ENCODE measurements at places on chromosomes 5 and 9.

- peak; percentile 37 for DNase-seq
Measured at GRCh38 chr9:109311731-109312130, 9.1 kb downstream of the EPB41L4B start.

GRCh38 chr5:174947548-174947947, 223.2 kb downstream of the MSX2 start:
- DNase-seq = no peak

DNA sequence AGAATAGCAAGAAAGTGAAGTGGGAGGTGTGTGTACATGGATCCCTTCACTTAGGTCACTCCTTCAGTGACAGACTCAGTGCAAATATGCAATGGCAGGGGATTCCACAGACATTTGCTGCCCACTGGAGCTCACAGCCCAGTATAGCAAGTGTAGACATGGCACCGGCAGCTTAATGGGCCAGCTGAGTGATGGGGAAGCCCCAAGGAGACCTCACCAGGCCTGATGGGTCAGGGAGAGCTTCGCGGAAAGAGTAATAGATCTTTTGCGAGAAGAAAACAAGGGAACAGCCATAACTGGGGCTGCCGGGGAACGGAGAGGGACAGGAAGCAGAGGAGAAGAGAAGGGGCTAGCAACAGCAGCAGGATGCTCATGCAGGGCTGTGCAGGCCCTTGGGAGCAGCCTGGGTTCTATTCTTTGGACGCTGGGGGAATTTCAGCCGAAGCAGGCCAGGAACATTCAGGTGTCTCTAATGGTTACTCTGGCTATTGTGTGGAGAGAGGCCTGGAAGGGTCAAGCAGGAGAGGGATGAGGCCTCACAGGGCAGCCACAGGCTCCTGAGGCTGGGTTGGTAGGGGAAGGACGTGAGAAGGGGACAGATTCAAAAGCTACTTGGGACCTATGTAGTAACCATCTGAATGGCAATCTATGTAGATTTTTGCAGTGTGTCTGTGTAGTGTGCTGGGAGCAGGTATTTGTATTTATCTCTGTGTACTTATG, 27.0 kb downstream of the TCF7 start:
- DNase-seq = no peak

DNA sequence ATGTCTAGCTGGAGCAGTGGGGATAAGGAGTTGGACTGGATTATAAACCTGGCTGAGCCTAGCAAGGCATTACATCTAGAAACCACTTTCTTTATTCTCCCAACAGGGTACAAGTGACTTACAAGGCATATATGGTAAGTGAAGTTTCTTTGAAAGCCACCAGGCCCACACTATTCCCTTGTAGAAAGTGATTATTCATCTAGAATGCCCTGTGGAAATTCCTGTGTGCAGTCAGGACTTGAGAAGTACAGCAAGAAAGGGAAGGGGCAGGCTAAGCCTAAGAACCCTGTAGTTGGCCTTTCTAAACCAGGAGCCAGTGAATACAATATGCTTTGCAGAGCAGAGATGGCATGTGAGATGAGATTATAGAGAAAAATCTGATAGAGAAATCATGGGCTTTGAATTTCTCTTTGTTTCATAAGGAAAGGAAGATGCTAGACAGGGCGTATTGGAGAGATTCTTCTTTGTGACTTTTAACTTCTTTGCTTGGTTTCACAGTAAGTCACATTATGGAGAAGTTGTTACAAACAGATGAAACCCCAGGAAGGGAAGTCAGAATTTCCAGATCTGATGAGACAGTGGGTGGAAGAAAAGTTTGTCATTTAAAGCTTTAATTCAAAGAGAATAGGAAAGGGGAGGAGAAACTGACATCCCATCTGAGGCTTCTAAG, 321.7 kb downstream of the NDUFS4 start:
- no peak for DNase-seq

DNA sequence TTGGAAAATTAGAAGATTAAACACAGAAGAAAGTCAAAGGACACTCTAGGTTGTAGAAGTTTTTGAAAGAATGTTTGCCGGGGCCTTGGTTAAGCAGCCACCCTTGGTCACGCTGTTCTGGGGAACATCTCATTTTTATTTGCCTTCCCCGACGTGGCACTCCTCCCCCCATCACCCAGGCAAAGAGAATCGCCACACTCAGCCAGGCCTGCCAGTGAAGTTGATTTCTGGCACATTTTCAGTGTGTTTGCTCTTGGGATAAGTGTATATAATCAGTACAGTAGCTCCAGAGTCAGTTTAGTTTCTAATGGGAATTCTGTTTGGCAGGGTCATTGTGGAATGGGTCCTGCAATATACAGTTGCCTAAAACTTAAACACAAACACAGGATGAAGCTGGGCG, 243.5 kb downstream of the ZSWIM6 start:
- DNase-seq = no peak

DNA sequence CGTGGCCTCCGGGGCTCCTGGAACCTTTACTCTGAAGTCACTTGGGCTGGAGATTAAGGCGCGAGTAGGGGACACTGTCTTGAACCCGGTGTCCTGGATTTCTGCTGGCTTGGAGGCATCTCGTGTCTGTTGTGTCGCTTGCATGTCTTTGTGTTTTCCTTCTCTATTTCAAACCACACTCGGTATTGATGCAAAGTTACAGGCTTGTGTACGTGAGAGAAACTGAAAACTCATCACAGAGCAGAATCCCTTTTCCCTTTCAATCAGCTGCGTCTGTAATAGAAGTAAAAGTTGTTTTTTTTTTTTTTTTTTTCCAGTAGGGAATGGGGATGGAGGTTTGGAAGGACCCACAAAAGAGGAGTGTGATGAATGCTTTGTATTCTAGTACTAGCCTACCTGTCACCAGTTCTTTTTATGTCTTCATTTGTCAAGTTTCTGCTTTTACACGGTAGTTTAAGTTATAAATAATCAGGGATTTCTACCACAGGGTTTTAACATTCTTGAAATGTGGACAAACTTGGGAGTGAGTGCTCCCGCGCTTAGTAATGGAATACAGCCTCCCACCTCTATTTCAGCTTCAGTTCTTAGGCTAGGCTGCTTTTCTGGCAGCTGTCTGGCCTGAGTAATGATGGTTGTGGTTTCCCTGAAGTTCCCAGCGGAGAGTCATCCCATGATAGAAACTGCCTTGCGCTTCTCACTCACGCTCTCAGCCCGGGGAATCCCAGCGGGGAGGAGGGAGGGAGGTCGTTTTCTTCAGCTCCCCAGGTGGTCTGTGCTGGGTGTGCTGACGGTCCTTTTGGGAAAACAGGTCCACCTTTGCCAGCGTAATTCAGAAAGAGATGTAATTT, 763 bp downstream of the TJP2 start:
- DNase-seq = peak; percentile 94

DNA sequence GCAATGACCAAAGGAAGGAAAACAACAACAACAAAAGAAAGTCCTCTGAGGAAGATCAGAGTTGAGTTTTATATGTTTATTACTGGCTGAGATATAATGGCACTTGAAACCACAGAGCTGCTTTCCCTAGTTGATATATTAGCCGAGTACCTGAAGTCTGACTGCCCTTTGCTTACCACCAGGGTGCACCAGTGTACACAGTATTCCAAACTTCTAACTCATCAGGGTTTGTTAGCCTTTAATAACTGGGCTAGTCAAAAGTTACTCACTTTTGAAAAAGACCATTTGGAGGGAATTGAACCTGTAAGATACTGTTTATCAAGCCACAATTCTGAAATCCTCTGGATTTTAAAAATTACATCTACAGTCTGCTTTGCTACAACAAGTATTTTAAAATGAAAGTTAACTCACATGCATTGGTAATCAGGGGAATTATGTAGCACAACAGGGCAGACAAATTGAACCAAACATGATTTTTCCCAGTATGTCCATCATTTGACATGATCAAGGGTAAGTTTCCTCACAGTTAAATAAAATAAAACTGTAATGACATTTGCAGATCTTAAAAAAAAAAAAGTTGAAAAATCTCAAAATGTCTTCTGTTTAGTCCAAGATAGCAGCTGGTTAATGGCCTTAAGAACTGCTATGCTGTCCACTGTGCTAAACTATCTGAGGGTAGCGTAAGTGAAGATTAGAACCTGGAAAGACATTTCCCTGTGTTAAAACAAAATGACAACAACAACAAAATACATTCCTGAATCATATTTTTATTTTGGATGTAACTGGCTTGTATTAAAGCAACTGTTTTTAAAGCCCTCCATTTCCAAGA, 57.3 kb upstream of the C6 start:
- peak; percentile 48 for DNase-seq

GRCh38 chr5:116612431-116612830, 37.8 kb upstream of the SEMA6A start:
- DNase-seq = no peak

GRCh38 chr9:134283111-134283515, 43.1 kb upstream of the RXRA start:
- DNase-seq = no peak

All from HT1080 (cell line).